NCI-H510A (cell line): ENCODE measurements at places on chromosomes 12 and 14.

GRCh38 chr14:39841088-39841487 is 408.9 kb upstream of the FBXO33 start:
- DNase-seq, result no peak

DNA sequence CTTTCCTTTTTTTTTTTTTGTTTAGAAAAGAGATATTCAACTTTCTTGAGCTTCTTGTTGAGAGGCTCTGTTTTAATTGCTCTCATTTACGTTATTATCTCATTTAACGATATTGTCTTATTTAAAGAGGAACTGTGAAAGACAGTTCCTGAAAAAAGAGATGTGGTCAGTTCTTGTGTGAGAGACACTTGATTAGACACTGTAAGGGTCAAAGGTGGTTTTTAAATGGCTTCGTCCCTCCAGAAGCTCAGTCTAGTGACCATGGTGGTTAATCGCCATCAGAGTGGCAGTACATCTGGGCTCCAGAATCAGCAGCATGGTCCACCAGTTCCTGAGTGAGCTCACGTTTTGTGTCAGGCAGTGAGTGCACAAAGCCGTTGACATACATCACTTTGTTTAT is 57.9 kb upstream of the KCNA5 start:
- no peak for DNase-seq

GRCh38 chr14:99984036-99984435 is 81.2 kb upstream of the EVL start:
- DNase-seq, result no peak

GRCh38 chr14:102810523-102810922 is 33.3 kb downstream of the TRAF3 start:
- DNase-seq, result no peak

DNA sequence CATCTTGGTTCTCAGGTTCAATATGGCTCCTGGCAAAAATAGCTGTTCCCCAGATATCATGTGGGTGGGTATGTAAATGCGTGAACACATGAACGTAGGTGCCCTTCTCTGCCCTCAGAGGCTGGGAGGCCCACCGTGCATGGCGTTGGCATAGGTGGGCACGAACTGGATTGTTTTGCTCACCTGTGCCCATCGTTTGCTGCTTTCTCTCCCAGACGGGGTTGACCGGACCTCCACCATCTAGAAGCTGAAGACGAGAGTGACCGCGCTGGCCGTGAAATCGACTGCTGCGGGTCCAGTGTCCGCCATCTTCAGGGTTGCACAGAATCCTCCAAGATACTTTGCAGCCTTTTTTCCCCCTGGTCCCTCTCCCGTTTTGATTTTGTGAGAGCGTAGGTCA is 113.9 kb downstream of the GCH1 start:
- no peak for DNase-seq

DNA sequence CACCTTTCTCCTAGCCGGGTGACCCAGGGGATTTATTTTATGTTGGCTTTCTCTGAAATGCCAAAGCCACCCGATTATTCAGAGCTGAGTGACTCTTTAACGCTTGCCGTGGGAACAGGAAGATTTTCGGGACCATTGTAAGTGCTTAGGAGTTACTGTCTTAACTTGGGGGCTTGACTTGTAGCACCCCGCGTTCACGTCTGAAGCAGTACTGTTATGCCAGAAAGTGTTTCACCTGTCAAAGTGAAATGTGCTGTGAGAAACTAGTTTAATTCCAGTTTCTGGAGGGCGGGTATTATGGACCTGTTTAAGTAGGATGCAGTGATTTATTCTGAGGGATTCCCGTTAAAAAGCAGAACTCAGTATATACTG is 218 bp downstream of the LYSET start:
- DNase-seq, result no peak

DNA sequence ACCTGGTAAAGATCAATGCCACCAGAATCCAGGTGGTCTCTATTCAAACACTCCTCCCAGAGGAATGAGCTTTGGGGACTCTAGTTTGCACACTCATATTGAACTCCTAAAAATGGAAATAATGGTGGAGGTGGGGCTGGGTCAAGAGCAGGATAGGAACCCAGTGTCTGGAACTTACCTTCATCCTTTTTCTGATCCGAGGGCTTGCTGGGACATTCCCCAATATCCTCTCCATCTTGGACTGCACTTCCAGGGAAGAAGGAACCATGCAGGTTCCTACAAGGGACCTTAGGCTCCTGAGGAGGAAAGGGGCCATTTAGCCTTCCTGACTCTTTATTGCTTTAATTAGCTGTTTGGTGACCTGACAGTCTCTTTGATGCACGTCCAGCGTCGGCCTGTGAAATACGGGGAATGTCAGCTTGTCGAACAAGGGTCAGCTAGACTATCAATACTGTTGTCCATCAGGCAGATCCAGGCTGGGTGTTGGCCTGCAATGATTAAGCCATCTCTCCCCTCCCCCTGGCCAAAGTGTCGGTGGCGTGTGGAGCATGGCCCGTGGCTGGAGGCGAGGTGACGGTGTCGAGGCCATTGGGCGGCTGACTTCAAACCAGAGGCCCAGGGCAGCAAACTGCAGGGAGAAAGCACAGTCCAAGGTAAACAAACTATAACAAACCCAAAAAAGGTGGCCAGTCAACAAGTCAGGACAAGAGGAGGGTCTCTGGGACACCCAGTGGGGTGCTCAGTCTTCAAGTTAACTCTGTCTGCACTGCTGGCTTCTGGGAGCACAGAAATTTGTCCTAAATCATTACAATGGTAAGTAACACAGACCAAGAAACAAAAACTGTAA is 405.2 kb upstream of the TBX3 start:
- DNase-seq, result no peak

GRCh38 chr12:18368594-18368993 is 107.3 kb downstream of the PIK3C2G start:
- DNase-seq, result no peak

- DNase-seq, result no peak
Measured at GRCh38 chr12:77354766-77355362, 289.5 kb upstream of the E2F7 start.

DNA sequence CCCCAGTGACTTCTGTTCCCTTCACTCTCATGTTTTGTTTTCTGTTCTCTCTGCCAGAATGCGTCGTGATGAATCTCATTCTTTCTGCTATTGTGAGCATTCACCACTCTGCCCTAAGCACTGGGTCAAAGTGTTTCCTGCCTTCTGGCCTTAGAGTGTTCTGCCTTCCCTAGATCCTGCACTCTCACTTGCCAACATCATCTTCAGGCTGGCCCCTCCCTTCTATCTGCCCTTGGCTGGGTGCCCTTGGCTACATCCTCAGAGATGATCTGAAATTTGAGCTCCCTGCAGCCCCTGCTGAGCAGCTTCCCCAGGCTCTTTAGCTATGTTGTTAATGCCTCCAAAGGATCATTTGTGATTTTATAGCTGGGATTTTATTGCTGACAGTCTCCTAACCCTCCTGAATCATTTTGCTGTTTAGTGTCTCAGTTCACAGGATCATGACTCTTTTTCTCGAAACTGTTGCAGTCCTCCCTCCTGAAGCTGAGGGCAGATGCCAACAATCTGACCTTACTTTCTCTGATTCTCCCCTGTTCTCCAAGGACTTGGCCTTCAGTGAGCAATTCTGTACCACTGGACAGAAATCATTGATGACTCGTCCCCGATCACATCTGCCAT is 4.5 kb downstream of the DHRS2 start:
- DNase-seq, result no peak

DNA sequence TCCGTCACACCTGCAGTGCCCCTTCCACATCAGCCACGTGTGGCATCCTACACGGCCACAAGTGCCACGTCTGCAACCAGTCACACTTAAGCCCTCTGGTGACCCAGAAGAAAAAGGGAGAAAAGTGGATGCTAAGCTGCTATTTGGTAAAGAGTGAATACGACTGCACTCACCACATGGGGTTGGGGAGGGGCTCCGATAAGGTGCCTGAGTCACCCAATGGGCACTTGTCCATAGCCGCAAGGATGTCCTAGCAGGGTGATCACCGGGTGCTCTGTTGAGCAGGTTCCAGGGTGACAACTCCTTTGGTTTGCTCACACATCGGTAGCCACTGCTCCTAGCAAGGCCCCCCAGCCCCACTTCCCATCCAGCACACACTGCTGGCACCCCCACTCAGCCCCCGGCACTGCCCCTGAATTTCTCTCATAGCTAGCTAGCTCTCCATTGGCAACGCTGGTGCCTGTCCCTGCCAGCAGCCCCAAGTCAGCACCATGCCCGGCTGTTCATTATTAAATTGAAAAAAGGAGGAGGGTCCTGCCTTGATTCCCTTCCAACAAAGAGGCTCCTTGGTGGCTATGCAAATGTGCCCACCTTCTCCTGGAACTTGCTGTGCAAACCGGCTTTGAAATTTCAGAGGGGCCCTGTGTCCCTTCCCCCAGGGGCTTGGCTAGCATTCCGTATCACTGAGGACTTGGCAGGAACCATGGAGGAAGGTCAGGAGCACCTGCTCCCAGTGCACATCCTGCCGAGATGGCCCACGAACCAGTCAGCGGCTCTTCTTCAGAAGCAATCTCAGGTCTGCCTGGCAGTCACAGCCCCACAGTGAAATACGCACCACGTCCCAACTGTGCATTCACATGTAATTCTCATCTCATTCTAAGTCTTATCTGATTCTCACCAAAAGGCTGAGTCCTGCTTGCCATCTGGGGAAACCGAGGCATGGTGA is 227.7 kb upstream of the DIO3 start:
- no peak for DNase-seq

GRCh38 chr14:87567618-87568295 is 425.2 kb downstream of the GALC start:
- DNase-seq, result no peak

DNA sequence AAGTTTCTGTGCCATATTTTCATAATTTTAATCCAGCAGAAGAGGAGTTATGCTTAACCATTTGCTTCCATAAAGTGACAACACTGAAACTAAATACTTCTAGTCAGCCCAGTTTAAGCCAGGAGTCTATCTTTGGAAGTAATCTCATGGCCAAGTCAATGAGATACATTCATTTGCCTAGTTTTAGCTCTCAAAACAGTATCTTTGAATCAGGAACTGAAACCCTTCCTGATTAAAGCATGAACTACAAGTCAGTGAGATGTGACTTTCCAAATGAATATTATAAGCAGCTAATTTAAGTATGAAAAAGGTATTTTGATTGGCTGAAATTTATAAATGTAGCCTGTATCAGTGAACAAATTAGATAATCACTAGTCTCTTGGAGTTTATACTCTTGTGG is 491.5 kb downstream of the SLC6A15 start:
- no peak for DNase-seq

- DNase-seq, result no peak
Measured at GRCh38 chr14:89542786-89543424, 125.9 kb upstream of the FOXN3 start.

GRCh38 chr12:104689635-104690034 is 232.9 kb downstream of the CHST11 start:
- no peak for DNase-seq

DNA sequence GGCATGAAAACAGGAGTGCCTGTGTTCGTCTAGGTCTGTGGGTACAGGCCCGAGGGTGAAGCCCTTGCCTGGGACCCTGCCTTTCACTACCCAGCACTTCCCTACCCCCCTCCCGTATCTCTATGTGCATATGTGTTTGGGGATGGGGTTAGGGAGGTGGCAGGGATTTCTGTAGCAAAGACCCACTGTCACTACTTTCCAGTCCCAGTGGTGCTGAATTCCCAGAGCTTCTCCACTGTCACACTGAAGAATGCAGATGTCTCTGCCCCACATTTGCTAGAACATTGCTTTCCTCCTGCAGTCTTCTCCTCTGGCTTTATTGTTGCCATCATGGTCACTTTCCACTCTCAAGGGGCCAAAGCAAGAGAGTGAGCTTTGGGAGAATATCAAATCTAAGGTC is 203.9 kb downstream of the MYRFL start:
- no peak for DNase-seq

DNA sequence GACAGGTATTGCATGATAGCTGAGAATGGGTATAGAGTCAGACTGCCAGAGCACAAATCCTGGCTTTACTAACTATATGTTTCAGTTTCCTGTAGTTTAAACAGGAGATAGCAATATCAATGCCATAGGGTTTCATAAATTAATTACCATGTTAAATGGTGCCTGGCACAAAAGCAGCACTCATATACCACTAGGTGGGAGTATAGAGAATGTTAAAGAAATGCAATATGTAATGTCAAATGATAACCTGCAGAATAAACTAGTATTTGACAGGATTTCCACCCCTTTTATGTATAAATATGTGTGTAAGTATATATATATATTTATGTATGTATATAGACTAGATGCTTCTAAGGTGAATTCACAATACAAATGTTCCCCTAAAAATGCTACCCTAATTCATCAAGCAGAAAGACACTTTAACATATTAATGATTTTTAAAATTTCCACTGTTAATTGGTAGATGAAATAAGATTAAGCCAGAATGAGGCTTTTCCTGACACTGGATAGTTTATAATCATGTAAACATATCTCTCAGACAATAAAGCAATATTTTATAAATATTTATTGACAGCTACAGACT is 8.6 kb downstream of the WDR89 start:
- no peak for DNase-seq

- DNase-seq, result no peak
Measured at GRCh38 chr12:49703647-49704137, 3.5 kb downstream of the FMNL3 start.

DNA sequence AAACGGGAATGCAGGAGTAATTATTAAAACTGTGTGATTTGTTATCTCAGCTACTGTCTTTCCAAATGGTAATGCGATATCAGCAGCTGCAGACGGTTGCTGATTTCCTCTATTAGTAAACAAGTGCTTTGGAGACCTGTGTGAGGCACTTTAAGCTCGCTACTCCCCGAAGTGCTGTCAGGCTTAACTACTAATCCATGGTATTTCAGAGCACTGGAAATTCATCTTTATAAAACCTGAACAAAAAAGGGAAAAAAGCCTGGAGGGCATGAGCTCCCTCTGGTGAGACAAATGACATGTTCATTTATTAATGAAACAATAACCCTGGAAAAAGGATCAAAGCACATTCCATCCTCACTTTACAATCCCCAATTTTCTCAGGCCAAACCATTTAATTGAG is 143.6 kb upstream of the OTX2 start:
- no peak for DNase-seq

GRCh38 chr12:68400226-68400829 is 68.2 kb upstream of the MDM1 start:
- no peak for DNase-seq

DNA sequence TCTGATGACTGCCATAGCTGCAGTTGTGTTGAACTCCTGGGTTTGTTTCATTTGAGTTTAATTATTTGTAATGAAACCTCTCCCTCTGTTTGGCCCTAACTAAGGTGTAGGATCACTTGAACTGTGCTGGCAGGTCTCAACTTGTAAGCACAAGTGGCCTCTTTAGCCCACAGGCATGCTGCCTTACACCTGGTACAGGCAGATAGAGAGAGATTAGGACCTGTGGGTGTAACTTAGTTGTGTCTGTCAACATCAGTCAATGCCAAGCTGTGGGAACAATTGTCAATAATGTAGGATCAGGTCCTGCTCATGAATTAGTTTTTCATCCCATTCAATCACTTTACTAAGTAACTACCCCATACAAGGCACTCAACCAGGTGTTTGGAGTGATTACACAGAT is 263.0 kb upstream of the G2E3 start:
- peak; percentile 82 for DNase-seq
